ENCODE measurements at places on chromosomes 11 and 22.

DNA sequence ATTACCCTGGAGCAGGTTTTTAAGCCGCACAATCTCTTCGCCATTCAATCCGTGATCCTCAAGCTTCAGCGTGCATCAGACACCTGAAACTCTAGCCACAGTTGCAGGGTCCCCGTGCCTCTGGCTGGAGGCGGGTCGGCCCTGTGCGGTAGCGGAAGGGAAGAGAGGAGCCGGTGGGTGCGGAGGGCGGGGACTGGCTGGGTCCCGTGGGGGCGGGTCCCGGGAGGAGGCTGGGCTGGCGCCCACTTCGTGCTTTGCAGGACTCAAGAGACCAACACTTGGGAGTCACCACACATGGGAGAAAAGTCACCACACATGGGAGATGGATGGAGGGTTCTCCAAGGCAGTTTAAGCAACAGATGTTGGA is 772 bp downstream of the C22orf15 start:
- peak; percentile 46 for DNase-seq

DNA sequence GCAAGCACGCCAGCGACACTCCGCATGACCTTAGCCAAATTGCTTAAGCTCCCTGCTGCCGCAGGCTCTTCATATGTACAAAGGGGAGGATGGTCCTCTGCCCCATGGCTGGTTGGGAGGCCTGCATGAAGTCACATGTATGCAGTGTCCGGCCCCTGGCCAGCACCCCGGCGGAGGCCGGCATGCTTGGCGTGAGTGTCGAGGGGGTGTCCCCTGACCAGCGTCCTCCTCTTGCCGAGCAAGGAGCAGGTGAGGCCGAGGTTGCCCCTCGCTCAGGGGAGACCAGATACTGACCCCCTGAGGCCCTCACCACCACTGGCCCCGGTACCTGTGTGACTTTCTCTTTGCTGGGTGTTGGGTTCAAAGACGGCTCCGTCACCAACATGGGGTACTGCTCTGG is 50.2 kb downstream of the DHCR7 start:
- DNase-seq = no peak

- no peak for DNase-seq
These were observed 179.1 kb downstream of the BLID start for GRCh38 chr11:121936781-121937447.

DNA sequence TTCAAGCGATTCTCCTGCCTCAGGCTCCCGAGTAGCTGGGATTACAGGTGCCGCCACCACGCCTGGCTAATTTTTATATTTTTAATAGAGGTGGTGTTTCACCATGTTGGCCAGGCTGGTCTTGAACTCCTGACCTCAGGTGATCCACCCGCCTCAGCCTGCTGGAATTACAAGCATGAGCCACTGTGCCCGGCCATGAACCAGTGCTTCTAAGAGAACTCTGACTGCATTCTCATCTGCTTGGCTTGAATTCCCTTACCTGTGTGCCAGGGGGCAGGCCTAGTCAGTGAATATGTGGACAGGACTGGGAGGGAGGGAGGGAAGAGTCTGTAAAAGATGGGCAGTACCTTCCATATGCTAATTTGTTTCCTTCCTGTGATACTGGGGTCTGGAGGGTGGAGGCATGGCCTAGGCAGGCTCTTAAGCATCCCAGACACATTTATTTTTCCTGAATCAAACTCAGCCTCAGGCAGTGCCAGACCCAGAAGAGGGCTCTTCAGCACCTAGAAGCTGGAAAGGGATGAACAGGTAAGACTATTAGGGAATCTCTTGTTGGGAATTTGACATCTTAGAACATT is 6.6 kb downstream of the RPS25 start:
- no peak for DNase-seq

DNA sequence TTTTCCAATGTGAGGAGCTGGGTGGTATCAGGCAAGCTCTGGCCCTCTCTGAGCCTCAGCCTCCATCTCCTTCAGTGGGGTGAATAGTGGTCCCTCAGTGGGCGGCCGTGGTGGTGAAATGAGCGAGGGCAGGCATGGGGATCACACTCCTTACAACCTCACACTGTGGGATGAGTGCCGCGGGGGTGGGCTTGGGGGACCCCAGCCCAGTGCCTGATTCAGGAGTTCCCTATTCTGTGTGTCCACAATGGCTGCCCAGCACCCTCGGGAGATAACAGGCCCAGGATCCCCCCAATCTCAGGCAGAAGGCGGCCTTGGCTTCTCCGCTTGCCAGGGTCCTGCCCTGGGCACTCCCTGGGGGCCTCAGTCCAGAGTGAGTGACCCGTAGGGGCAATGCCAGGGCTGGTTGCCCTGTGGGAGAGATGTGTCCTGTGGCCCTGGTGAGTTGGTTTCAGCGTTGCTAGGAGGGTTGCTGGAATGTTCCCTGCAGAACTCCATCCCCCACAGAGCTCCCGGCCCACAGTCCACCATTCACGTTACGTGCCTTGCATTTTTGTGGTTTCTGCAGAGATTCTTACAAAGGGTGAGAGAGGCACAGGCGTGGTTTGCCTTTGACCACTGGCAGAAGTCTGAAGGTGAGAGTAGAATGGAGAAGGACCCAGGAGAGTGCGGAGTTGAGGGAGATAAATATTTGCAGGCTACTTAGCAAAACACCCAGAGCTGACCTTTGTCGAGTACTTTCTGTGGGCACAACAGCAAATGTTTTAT is 2.9 kb downstream of the ALDH3B1 start:
- no peak for DNase-seq

DNA sequence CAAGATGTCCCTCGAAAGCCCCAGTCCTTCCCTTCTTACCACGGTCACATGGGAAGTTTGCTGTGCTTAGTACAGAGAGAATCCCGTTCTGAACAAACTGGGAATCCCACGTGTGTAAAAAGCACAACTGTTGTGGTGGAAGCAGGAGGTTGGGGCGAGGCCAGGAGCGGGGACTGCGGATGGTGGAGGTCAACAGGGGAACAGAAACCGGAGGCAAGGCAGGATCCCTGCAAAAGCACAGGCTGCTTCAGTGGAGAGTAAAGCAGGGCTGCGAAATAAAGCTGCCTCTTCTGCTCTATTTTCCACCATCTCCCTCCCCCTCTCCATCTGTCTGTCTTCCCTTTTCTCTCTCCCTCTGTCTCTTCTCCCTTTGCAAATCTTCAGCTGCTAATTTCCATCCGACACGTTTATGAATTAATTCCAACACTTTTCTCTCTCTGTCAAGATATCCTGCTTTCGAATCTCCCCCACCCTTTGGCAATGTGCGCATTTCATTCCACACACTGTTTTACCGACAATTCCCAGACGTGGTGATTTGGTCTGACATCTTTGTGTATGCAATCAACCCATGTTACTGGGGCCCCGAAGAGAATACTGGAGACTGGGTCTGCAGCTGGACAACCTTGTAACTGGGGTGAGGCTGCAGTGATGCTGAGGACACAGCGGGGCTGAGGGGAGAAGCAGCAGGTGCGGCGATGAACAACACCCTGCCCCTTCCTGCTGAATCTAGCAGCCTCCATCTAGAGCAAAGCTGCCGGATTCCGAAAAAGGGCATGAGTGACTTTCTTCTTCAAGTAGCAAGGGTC is 571.8 kb downstream of the OPCML start:
- DNase-seq = no peak

DNA sequence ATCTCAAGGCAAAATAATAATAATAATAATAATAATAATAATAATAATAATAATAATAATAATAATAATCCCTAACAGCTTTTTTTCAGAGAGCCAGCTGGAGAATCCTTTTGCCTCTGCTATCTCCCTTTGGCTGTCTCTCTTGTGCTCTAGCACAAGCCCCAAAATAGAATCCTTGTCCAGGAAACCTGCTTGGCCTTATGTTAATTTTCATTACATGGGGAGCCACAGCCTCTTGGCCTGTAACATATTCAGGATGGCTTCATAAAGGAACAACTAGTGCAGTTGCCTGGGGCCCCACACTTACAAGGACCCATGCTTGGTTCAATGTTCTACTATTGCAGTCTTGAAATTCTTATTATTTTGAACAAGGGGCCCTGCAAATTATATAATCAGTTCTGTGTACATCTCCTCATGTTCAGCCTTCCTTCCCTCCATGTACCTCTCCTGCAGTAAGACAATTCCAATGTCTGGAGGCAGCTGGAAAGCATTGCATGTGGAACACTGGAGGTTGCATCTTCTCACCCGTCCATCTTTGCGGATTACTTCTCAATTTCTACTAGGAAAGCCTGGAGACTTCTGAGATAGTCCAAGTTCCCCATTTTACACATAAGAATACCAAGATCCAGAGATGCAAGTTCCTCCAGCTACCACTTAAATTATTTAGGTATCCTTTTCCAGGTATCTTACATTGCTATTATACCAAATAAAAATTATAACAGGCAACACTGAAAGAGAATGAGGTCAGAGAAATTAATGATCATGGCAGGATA is 37.8 kb upstream of the SORL1 start:
- no peak for DNase-seq

DNA sequence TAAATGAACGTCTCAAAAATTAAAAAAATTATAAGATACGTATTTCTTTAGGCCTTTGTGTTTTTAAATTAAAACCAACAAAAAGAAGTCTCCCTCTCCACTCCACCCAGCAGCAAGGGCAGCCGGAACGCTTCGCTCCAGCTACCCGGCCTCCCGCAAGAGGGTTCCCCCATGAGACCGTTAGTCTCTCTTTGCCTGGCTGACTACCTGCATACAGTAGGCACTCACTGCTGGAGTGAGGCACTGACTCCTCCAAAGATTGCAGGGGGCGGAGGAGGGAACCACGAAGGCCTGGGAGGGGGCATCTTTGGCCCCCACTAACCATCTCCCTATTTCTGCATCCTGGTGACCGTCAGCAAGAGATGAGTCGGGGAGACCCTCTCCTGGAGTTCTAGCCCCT is 10.1 kb downstream of the CBX6 start:
- no peak for DNase-seq

DNA sequence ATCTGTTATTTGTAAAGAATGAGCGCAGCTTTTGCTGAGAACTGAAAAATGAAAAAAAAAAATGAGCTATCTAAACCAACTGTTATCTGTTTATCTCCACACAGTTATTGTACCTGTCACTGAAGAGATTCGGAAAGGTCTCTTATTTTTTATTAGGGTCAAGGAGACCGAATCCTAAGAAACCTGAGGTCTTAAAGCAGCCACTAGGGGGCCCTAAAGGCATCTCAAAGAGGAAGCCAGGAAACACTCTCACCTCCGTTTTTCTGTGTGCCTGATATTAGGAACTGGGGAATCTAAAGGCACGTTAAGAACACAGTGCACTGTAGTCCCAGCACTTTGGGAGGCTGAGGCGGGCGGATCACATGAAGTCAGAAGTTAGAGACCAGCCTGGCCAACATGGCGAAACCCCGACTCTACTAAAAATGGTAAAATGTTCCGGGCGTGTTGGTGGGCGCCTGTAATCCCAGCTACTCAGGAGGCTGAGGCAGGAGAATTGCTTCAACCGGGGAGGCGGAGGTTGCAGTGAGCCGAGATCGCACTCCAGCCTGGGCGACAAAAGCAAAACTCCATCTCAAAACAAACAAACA is 3.5 kb upstream of the LARGE1 start:
- DNase-seq = peak; percentile 45

- no peak for DNase-seq
These were observed 285.2 kb downstream of the METTL15 start for GRCh38 chr11:28393348-28393747.

- no peak for DNase-seq
These were observed 12.6 kb downstream of the HIKESHI start for GRCh38 chr11:86314636-86315035.

GRCh38 chr11:61697078-61697502 is 16.9 kb downstream of the DAGLA start:
- no peak for DNase-seq
